ENCODE measurements at places on chromosomes 13 and 19.

DNA sequence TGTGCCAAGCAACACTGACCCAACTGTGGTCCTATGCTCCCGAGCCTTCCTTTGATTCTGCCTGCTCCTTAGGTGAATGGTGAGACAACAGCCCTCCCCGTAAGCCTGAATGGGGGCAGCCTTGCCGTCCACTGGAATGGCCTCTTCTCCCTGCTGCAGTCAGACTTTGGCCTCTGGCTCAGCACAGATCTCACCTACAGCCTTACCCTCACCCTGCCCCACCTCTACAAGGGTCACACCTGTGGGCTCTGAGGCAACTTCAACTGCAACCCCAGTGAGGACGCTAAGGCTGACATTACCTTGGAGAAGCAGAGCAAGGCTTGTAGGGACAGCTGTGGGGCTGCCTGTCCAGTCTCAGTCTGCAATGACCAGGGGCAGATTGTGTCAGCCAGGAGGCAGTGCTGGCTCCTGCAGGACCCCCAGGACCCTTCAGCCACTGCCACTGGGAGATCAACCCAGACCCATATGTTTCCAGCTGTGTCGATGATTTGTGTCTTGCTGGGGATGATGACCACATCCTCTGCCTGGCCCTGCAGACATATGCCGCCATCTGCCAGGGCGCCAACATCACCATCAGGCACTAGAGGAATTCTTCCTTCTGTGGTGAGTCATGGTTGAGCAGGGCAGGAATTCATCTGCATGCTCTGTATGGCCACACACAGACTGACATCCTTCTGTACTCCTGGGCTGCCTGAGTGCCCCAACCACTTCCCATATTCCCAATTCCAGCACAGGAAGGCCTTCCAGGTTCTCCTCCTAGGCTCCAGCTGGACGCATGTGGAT lies 27.3 kb upstream of the FXYD3 start:
- no peak overlapping the region for H3K27ac ChIP-seq
- no peak for DNase-seq
- no peaks in the 10 kb centered on the region for H3K27me3 ChIP-seq
- peaks cover 9% of the 10 kb centered on the region for H3K4me1 ChIP-seq
- H3K4me3 ChIP-seq: no peak overlapping the region

GRCh38 chr13:108632649-108633167 lies 3.3 kb downstream of the MYO16 start:
- DNase-seq: no peak
- no peak overlapping the region for H3K4me3 ChIP-seq
- no peaks in the 10 kb centered on the region for H3K36me3 ChIP-seq
- H3K27me3 ChIP-seq: no peaks in the 10 kb centered on the region
- no peak overlapping the region for H3K27ac ChIP-seq

- H3K36me3 ChIP-seq: no peaks in the 10 kb centered on the region
- H3K4me1 ChIP-seq: no peaks in the 10 kb centered on the region
- no peak overlapping the region for H3K4me3 ChIP-seq
- H3K27me3 ChIP-seq: no peaks in the 10 kb centered on the region
- no peak overlapping the region for H3K27ac ChIP-seq
Observed at GRCh38 chr19:31261603-31262212, 87.5 kb downstream of the TSHZ3 start.

GRCh38 chr13:111486801-111487200 lies 166.4 kb downstream of the TEX29 start:
- H3K36me3 ChIP-seq: no peaks in the 10 kb centered on the region
- no peaks in the 10 kb centered on the region for H3K27me3 ChIP-seq

DNA sequence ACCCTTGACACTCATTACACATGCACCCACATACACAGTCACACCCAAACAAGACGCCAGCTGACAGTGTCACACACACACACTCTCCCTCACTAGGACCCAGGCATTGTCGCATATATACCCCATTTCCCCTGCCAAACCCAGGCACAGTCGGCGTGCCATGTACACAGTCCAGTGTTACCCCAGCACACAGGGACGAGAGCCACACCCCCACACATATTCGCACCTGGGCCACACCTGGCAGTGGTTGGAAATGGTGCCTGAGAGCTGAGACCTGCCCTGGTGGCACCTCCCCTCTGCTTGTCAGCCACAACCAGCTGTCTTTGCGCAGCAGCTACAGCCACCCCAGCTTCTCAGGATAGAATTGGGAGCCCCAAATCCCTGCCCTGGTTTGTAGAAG lies 9.0 kb downstream of the NFIX start:
- H3K27ac ChIP-seq: no peak overlapping the region
- H3K4me3 ChIP-seq: no peak overlapping the region
- peaks cover 3% of the 10 kb centered on the region for H3K36me3 ChIP-seq
- H3K27me3 ChIP-seq: no peaks in the 10 kb centered on the region
- peaks cover 84% of the 10 kb centered on the region for H3K4me1 ChIP-seq
- no peak for DNase-seq

GRCh38 chr13:111115965-111116521 lies 933 bp downstream of the ARHGEF7 start:
- peak overlapping the region; percentile 77 for H3K27ac ChIP-seq
- no peaks in the 10 kb centered on the region for H3K36me3 ChIP-seq
- peak overlapping the region; percentile 59 for H3K4me3 ChIP-seq
- DNase-seq: no peak

- H3K27me3 ChIP-seq: no peaks in the 10 kb centered on the region
- no peaks in the 10 kb centered on the region for H3K4me1 ChIP-seq
- no peaks in the 10 kb centered on the region for H3K36me3 ChIP-seq
- H3K4me3 ChIP-seq: no peak overlapping the region
Observed at GRCh38 chr13:101300531-101300930, 115.8 kb downstream of the NALCN start.

GRCh38 chr13:94033830-94034642 lies 445.4 kb downstream of the DCT start:
- H3K27ac ChIP-seq: no peak overlapping the region
- no peak for DNase-seq
- no peaks in the 10 kb centered on the region for H3K27me3 ChIP-seq
- no peaks in the 10 kb centered on the region for H3K4me1 ChIP-seq
